Heart left ventricle (tissue), 16 donors: ENCODE measurements at places on chromosomes 13 and 19.
A peak's percentile ranks its signal among the peaks of the same experiment; 100 is the strongest.

GRCh38 chr13:20412691-20413355 lies 112.8 kb downstream of the CRYL1 start:
- no peak for DNase-seq

GRCh38 chr19:10913716-10914340 lies 14.6 kb downstream of the YIPF2 start:
- no peak for DNase-seq

GRCh38 chr19:8512115-8512967 lies 1.6 kb downstream of the ZNF414 start:
- DNase-seq = no peak

DNA sequence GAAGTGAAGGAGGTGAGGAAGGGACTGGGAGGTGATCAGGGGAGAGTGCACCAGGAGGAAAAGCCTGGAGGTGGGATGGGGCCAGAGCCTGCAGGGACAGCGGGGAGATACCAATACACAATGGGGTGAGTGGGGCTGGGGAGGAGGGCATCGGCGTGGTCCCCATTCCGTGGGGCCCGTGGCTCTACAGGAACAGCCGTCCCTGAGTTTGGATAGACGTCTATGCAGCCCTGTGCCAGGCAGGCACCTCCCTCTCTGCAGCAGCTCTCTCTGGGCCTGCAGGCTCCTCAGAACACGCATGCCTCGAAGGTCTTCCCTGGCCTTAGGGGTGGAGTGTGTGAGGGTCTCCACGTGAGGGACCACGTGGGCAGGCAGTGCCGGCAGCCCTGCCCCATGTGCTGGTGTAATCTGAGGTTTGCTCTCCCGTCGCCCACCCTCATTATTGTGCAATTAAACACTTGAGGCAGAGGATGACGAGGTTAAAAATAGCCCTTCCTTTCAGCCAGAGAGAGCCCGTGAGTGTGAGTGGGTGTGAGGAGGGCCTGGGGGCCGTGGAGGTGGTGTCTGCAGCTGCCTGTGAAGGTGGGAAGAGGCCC lies 16.5 kb downstream of the C2CD4C start:
- DNase-seq = no peak

GRCh38 chr13:43129066-43129465 lies 105.7 kb downstream of the DNAJC15 start:
- DNase-seq = no peak

DNA sequence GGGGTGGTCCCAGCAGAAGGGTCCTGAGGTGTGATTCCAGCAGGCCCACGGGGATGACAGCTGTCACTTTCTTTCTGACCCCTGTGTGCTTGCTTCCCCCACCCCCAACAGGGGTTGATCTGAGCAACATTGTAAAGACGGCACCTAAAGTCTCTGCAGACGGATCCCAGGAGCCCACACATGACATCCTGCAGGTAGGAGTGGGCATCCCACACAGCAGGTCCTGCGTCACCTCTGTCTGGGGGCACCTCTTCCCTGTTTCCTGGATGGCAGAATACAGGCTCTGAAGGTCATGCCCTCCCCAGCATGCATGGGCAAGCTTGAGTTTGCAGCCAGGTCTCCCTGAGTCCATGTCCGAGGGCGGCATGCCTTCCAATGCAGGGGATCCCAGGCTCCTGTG lies 10.5 kb downstream of the ARMC6 start:
- DNase-seq = no peak

DNA sequence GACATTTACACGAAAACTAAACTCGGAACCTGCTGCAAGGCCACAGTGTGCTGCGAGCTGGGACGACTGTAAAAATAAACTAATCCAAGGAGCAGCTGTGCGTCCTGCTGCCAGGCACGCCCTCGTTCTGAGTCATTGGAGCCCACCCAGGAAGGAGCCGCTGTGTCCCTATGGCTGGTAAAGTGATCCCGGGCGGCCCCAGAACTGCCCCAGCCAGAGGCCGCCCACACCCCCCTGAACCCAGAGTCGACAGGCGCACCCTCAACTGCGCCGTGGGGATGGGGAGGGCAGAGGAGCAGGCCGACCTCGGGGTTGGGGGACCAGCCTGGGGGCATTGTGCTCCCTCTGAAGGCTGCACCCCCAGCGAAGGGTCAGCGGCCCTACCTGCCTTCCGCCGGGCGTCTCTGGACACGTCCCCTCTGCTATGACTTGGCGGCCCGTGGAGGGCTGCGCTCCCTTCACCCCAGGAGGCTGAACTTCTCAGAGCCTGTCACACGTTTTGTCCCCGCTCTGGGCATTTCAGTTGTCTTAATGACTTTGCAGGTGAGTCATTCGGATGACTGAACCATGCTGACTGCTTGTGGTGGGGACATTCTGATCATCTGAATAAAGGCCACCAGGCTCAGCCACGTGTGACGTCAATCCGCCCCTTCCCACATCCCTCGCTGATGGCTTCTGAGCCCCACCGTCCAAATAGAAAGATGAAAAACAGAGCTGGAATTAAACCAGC lies 42.7 kb downstream of the ADPRHL1 start:
- peak; percentile 49 for DNase-seq

- DNase-seq = no peak
These were observed 131.5 kb downstream of the IER2 start for GRCh38 chr19:13281567-13282291.

DNA sequence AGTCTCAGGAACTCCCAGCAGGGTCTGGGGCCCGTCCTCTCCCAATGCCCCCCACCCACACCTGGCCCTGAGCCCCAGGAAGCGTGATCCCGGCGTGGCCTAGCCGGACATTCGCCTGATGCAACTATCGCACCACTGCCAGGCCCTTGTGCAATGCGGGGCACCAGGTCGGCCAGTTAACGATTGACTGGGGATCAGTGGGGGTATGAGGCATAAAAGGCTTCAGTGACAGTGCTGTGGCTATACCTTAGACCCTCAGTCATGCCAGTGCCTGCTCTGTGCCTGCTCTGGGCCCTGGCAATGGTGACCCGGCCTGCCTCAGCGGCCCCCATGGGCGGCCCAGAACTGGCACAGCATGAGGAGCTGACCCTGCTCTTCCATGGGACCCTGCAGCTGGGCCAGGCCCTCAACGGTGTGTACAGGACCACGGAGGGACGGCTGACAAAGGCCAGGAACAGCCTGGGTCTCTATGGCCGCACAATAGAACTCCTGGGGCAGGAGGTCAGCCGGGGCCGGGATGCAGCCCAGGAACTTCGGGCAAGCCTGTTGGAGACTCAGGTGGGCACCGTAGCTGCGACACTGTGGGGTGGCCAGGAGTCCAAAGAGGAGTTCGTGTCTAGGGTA lies at the start of gene ANGPTL8:
TSS of gene ANGPTL8 (plus strand) at position 243 of the 624 bp plus-strand sequence. CDS start at position 262, 19 bp downstream.
- no peak for DNase-seq

- no peak for DNase-seq
These were observed 8.1 kb downstream of the ERFL start for GRCh38 chr19:41919948-41920712.

GRCh38 chr13:77513719-77514335 lies 21.7 kb upstream of the SCEL start:
- no peak for DNase-seq

DNA sequence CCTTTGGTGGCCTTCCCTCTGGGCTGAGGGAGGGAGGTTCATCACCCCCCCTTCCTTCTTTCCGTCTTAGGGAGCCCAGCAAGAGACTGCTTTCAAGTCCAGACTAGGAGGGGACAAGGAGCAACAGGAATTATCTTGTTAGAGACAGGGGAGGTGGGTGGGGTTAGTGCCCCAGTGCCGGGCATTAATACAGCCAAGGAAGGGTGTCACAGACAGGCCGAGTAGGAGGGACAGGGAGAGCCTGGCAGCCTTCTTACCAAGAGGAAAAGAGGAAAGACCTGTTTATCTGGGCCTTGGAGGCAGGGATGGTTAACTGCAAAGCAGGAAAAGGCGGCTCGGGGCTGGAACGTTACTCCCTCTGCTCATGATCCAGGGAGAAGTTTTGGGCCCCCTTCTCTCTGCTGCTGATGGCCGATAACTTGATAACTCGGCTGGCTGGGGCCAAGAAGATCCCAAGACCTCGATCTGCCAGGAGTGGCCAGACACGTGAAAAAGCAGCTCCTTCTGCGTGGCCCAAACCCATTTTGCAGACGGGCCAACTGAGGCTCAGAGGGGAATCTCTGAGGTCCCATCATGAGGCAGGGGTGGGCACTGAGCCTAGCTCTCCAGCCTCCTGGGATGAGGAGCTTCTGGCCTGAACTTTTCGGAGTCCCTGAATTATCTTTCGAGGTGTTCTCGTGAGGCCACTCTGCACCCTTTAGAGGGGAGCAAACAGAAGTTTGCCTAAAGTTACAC lies 79.3 kb downstream of the PTPRS start:
- DNase-seq = no peak

GRCh38 chr19:1274081-1274851 lies 1.1 kb upstream of the FAM174C start:
- DNase-seq = no peak

GRCh38 chr19:35629332-35629633 lies 447 bp downstream of the RBM42 start:
- no peak for DNase-seq

DNA sequence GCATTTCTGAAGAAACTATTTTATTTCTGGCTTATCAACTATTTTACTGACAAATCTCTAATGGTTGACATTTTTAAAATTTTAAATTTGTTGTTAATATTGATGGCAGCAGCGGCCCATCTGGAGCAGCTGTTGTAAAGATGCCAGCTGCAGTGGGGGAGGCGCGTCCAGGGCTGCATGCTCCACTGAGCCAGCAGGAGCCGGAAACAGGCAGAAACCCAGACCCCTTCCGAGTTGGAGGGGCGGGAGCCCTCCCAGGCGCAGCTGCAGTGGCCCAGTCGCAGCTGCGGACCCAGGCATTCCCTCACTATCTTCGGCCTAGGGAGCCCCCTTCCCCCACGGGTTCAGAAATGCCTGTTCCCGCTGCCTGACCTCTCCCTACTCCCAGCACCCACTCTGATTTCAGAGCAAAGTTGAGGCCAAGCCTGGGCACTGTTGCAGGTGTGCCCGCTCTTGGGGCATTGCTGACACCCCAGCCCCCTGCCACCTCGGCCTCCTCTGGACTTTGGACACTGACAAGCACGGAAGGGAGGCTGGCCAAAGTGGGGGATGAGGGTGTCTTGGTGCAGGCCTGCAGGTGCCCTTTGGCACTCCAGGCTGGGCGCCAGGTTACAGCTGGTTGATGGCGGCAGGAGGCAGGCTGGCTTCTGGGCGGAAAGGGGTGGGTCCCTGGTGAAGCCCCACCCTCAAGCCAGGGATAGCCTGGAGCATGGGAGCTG lies 69.2 kb downstream of the PIBF1 start:
- DNase-seq = no peak
